ENCODE measurements at places on chromosomes 16 and 17. TPM values are rescaled to one million over a fixed set of nuclear protein-coding genes. Genes with fewer than 3 reads are reported as not detected.

The CCL2 gene
- 21.1 TPM for total RNA-seq

The PRAC2 gene
- not detected for total RNA-seq

The CD79B gene
- total RNA-seq = 2.2 TPM

DNA sequence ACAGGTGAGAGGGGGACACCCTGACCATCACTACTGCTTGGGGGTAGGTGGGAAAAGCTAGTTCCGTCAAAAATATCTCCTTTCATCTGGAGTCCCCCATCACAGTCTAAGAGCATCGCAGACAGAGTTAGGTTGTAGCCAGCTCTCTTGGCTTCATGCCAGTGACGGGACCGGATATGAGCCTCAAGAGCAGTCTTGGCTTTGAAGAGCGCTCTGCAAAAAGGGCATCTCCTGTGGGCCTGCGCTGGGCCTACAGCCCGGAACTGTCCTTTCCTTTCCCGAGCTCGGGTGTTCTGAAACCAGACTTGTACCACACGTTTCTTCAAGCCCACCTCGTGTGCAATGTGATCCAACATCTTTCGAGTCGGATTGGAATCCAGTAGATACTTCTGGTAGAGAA lies 253.6 kb downstream of the ZFHX3 start:
- H3K27me3 ChIP-seq = no peaks in the 10 kb centered on the region
- peaks cover 62% of the 10 kb centered on the region for H3K36me3 ChIP-seq
- H3K4me3 ChIP-seq = no peak overlapping the region
- no peak overlapping the region for H3K27ac ChIP-seq

The MEFV gene
- total RNA-seq = 1.8 TPM

All from heart left ventricle (tissue), 16 donors.